CD4-positive, alpha-beta T cell (primary cell): ENCODE measurements at places on chromosomes 16 and 17.

DNA sequence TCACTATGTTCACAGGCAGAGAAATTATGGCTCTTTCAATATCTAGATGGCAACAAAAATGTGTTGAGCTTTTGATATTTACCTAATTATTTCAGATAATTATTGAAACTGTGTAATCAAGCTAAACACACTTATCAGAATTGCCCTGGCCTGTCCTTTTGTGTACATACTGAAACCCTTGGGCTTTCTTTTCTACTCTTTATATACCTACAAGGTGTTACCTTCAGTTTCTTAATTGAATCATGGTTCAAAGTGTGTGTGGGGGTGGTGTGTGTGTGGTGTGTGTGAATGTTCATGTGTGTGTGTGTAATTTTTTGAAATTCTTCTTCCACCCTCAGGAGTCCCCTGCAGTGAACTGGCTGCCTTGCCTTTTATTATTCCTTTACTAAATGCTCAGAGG lies 506.8 kb upstream of the SOX9 start:
- no peaks in the 10 kb centered on the region for H3K27me3 ChIP-seq
- H3K36me3 ChIP-seq = no peaks in the 10 kb centered on the region
- no peaks in the 10 kb centered on the region for H3K4me1 ChIP-seq
- no peak overlapping the region for H3K27ac ChIP-seq

- no peaks in the 10 kb centered on the region for H3K36me3 ChIP-seq
- H3K4me3 ChIP-seq = no peak overlapping the region
- no peak for DNase-seq
- peaks cover 9% of the 10 kb centered on the region for H3K27me3 ChIP-seq
- H3K4me1 ChIP-seq = no peaks in the 10 kb centered on the region
These were observed 127.1 kb downstream of the CDH13 start for GRCh38 chr16:82753821-82754220.

GRCh38 chr17:1108765-1109605 lies 70.8 kb downstream of the ABR start:
- H3K4me1 ChIP-seq = peaks cover 46% of the 10 kb centered on the region
- peak overlapping the region; percentile 73 for H3K4me3 ChIP-seq
- H3K36me3 ChIP-seq = peaks cover 2% of the 10 kb centered on the region
- H3K27me3 ChIP-seq = no peaks in the 10 kb centered on the region

DNA sequence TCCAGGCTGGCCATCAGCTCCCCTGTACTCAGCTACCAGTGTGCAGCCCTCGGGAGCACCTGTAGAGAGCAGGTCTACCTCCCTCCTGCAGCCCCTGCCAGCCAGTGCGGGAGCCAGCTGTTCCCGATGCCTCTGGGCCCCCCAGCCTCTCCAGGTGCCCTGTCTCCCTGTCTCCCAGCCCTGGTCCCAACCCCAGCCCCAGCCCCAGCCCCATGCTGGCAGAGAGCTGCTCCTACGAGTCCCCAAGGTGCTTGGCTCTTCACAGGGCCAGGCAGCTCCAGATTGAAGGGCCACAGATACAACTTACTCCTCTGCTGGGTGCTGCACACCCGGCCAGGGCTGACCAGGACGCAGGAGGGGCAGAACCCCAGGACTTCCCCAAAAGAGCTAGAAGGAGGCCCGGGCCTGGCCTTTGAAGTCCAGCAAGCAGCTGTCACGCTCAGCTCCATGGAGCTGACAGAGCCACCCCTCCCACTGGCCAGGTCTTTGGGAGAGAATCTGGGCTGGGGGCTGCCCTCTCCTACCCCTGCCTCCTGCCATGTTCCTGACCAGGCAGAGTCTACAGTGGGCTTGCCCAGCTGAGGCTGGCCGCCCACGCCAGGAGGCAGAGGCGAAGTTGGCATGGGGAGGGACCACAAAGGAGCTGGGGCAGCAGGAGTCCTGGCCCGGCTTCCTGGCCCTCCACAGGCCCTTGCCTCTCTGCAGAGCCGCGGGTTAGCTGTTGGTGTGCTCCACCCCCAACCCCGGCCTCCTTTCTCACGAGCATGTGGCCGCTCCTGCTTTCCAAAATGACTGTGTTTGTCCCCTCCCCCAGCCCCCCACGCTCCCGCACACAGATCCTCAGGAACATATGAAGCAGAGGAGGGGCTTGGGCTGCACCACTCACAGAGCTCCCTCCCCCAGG lies 9.5 kb upstream of the ADAM11 start:
- H3K36me3 ChIP-seq = no peaks in the 10 kb centered on the region
- no peaks in the 10 kb centered on the region for H3K27me3 ChIP-seq
- no peak overlapping the region for H3K27ac ChIP-seq
- no peak overlapping the region for H3K4me3 ChIP-seq
- DNase-seq = no peak

- no peaks in the 10 kb centered on the region for H3K27me3 ChIP-seq
- DNase-seq = no peak
- no peak overlapping the region for H3K4me3 ChIP-seq
- no peak overlapping the region for H3K27ac ChIP-seq
- no peaks in the 10 kb centered on the region for H3K4me1 ChIP-seq
These were observed 259.9 kb upstream of the RPL38 start for GRCh38 chr17:73943416-73944110.

GRCh38 chr17:79804856-79805696 lies 8.2 kb upstream of the CBX8 start:
- no peak overlapping the region for H3K4me3 ChIP-seq
- H3K27ac ChIP-seq = no peak overlapping the region
- peaks cover 94% of the 10 kb centered on the region for H3K27me3 ChIP-seq
- no peaks in the 10 kb centered on the region for H3K36me3 ChIP-seq
- peaks cover 68% of the 10 kb centered on the region for H3K4me1 ChIP-seq
- DNase-seq = no peak

GRCh38 chr17:14471052-14471451 lies 170.2 kb downstream of the HS3ST3B1 start:
- H3K36me3 ChIP-seq = no peaks in the 10 kb centered on the region
- H3K27me3 ChIP-seq = no peaks in the 10 kb centered on the region
- DNase-seq = no peak
- H3K27ac ChIP-seq = no peak overlapping the region
- no peaks in the 10 kb centered on the region for H3K4me1 ChIP-seq
- H3K4me3 ChIP-seq = no peak overlapping the region

DNA sequence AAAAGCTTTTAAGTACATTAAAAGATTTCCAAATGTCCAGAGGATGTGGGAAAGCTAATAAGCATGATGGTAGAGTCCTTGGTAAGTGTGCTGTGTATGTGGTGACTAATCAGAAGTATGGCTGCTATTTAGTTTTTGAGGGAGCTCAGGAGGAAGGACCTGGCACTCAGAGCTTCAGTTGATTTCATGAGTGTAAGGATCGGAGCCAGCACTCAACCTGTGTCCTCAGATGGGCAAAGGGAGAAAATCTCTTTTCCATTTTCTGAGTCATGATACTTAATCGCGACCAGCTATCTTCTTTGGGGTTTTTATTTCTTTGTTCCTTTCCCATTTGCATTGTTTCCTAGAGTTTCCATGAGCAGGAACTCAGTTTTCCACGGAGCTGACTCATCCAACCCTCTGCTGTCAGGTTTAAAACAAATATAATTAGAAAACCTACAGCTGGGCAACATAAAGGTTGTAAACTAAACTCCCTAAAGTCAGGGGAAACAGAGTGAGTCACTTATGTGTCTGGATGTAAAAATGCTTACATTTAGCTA lies 125.4 kb downstream of the MAP2K6 start:
- DNase-seq = no peak
- peaks cover 58% of the 10 kb centered on the region for H3K36me3 ChIP-seq
- H3K4me3 ChIP-seq = no peak overlapping the region
- no peaks in the 10 kb centered on the region for H3K27me3 ChIP-seq

DNA sequence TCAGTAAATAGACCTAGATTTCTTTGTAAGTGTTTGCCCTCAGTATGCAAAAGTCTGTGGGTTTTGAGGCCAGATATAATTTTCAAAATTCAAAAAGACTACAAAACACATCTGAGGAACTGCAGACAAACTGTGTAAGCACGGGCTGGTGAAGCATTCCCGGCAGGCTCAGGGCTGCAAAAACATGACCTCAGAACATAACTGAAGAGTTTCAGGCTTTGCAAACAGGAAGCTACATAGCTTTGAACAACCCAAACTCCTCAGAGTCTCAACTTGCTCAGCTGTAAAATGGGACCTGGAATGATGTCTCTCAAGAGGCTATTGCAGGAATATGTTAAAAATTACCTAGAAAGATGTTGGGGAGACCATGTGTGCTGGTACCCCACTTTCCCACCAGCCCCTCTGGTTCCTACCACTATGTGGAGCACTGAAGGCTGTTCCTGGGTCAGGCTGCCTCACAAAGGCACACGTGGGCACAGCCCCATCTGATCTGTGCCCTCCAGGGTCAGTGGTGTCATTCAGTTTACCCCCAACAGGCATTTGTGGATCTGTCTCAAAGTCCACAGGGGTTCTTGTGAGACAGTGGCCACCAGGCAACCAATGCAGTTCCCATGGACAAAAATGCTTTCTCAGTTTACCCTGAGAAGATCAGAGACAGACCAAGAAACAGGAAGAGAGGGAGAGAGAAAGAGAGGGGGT lies 72.9 kb downstream of the CREBBP start:
- no peak overlapping the region for H3K27ac ChIP-seq

DNA sequence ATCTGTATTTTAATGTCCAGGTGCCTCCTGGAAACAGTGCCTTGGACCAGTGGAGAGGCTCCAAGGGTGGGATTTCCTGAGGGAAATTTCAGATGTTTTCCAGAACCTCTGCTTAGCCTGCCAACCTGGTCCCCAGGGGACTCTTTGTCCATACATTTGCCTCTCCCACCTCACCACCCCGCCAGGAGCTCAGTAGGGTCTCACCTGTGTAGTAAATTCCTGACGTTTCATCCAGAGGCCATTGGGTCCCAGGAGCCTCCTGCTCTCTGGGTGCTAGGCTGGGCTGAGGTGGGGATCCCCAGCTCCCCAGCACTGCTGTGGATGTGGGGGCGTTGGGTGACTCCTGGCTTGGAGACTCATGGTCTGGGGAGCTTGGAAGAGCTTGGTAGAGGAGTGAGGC lies 2.7 kb downstream of the NLRP1 start:
- H3K36me3 ChIP-seq = peaks cover 34% of the 10 kb centered on the region
- no peak for DNase-seq
- no peaks in the 10 kb centered on the region for H3K27me3 ChIP-seq
- no peak overlapping the region for H3K4me3 ChIP-seq
- H3K27ac ChIP-seq = peak overlapping the region; percentile 18

- DNase-seq = no peak
- H3K36me3 ChIP-seq = no peaks in the 10 kb centered on the region
- H3K27me3 ChIP-seq = no peaks in the 10 kb centered on the region
These were observed 36.3 kb downstream of the PLXDC1 start for GRCh38 chr17:39115135-39115534.

DNA sequence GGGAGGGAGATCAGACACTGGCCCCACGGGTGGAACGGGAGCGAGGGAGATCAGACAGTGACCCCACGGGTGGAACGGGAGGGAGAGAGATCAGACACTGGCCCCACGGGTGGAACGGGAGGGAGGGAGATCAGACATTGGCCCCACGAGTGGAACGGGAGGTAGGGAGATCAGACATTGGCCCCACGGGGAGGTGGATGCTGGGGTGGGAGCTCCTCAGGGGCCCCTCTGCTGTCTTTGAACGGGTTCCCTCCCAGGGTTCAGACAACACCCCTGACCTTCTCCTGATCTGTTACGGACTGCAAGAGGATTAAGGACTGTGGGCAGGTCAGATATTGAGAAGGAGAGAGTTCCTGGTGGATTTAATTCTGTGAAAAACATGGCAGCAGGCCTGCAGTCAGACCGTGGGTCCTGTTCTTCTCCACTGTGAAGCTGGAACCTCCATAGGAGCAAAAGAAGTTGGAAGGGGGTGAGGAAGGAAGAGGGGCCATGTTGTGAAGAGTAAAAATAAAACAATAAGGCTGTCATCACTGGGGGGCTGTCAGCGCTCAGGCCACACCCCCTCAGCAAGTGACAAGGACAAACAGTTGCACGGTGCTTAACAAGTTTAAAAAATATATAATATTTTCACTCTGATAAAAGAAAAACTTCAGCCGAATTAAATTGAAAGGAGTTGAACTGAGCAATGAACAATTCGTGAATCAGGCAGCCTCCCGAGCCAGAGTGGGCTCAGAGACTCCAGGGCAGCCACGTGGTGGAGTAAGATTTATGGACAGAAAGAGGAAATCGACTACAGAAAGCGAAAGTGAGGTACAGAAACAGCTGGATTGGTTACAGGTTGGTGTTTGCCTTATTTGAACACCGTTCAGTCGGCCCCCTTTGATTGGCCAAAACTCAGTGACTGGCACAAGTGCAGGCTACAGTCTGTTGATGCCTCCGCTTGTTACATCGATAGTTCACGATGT lies 348.7 kb upstream of the TNRC6C start:
- DNase-seq = peak; percentile 53
- H3K4me1 ChIP-seq = peaks cover 22% of the 10 kb centered on the region
- no peaks in the 10 kb centered on the region for H3K36me3 ChIP-seq
- H3K4me3 ChIP-seq = peak overlapping the region; percentile 32
- H3K27ac ChIP-seq = peak overlapping the region; percentile 54

GRCh38 chr16:3388325-3388724 lies 12.5 kb downstream of the ZSCAN32 start:
- DNase-seq = no peak
- H3K27ac ChIP-seq = no peak overlapping the region
- peaks cover 74% of the 10 kb centered on the region for H3K36me3 ChIP-seq
- H3K4me3 ChIP-seq = no peak overlapping the region

- H3K36me3 ChIP-seq = no peaks in the 10 kb centered on the region
- no peak overlapping the region for H3K27ac ChIP-seq
- no peak overlapping the region for H3K4me3 ChIP-seq
- H3K27me3 ChIP-seq = no peaks in the 10 kb centered on the region
- DNase-seq = peak; percentile 8
These were observed 25.4 kb downstream of the DNAJA2 start for GRCh38 chr16:46947900-46948547.

GRCh38 chr17:11240041-11240840 lies 772 bp upstream of the SHISA6 start:
- no peak overlapping the region for H3K4me3 ChIP-seq
- DNase-seq = no peak
- peaks cover 34% of the 10 kb centered on the region for H3K27me3 ChIP-seq
- no peak overlapping the region for H3K27ac ChIP-seq

GRCh38 chr17:6752068-6752909 lies 3.6 kb upstream of the XAF1 start:
- H3K36me3 ChIP-seq = no peaks in the 10 kb centered on the region
- H3K27me3 ChIP-seq = no peaks in the 10 kb centered on the region
- H3K4me3 ChIP-seq = no peak overlapping the region

DNA sequence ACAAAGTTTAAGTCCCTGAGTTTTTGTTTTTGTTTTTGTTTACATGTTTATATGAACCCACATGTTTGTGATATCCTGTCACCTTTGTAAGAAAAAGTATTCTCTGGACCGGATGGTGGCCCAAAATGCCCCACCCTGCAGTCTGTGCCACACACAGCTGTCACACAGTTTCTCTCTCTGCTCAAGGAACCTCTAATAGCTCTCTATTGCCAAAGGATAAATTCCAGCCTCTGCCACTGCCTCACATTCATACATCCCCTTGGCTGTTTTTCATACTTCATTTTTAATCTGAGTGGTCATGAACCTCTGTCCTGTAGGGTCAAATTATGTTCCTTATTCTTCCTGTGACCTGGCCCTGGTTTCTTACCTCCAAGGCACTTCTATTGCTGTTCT lies 520.3 kb upstream of the CDH5 start:
- no peak overlapping the region for H3K27ac ChIP-seq
- no peaks in the 10 kb centered on the region for H3K27me3 ChIP-seq
- DNase-seq = no peak
- no peak overlapping the region for H3K4me3 ChIP-seq
- H3K4me1 ChIP-seq = no peaks in the 10 kb centered on the region
